ENCODE measurements at places on chromosomes 7 and 10.

DNA sequence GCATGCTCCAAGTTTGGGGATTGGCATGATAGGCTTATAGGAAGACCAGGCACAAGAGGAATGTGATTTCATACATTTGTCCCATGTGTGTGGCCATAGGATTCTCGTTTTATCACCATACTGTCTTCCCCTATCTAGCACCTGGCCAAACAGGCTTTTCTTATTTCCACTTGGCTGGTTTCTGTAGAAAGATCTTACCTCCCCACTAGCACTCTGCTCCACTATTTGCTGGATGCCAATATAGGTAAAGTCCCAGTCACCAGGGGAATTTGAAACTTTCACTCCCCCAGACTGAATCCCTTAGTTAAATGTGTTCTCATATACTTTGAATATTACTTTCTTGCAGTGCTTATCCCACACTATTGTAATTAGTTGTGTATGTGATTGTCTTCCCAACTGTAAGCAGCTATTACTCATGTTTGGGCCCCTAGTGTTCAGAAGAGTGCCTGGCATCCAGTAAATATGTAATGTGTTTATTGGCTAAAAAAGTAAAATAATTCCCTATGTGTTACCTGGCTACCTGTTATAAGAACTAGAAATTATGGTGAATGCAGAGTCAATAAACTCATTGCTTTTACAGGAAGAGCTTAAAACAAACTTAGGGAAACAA, 109.0 kb downstream of the LRMDA start:
- no peak for DNase-seq

GRCh38 chr7:134431815-134432214, 27.1 kb downstream of the AKR1B1 start:
- DNase-seq, result no peak

- no peak for DNase-seq
These were observed 10.9 kb upstream of the RBP3 start for GRCh38 chr10:47337310-47337709.

GRCh38 chr10:74058658-74059057, 60.7 kb downstream of the VCL start:
- no peak for DNase-seq

DNA sequence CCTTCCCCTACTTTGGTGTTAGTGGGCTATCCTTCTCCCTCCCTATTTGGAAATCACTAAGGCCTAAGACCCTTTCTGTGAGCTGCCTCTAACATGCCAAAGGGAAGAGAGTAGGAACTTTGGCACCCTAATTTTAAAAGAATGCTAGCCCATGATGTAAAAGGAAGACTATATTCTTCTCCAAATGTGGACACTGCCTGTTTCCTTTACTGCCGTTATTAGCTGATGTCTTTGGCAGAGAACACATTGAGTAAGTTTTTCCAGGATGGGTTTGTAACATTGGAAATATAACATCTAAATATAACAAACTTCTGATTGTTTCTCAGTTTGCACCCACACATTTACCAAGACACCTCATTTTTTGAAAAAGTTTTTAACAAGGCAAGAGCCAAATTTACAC, 56.9 kb upstream of the TNKS2 start:
- no peak for DNase-seq

GRCh38 chr10:124627866-124628675, 116.1 kb downstream of the FAM53B start:
- DNase-seq, result no peak

- no peak for DNase-seq
These were observed 73.6 kb downstream of the RHOBTB1 start for GRCh38 chr10:60870416-60870728.

GRCh38 chr7:26500749-26501352, 209.2 kb downstream of the SNX10 start:
- no peak for DNase-seq

DNA sequence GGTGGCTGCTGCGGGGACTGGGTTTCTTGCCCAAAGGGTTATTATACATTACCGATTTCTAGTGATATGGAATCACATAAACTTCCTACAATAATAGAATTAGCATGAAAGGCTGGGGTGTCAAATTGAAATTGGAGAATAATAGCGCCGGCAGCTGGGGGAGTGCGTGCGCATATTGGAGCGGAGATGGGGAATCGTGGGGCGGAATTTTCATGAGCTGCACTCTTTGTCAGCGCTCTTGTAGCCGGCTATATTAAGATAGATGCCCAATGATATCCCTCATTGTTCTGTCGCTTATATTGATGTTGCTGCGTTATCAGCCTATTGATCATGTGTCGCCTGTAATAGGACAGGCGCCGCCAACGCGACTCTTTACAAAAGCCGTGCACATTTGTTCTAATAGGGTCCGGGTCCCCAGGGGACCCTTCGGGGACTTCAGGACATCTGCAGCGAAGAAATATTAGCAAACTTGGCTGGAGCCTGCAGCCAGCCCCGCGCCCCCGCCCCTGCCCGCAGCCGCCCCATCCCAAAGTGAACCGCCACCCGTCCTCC, 5.1 kb downstream of the UNCX start:
- no peak for DNase-seq

- DNase-seq, result no peak
These were observed 7.8 kb upstream of the BTRC start for GRCh38 chr10:101346177-101346576.

GRCh38 chr10:76202777-76203176, 771.4 kb downstream of the LRMDA start:
- DNase-seq, result no peak

DNA sequence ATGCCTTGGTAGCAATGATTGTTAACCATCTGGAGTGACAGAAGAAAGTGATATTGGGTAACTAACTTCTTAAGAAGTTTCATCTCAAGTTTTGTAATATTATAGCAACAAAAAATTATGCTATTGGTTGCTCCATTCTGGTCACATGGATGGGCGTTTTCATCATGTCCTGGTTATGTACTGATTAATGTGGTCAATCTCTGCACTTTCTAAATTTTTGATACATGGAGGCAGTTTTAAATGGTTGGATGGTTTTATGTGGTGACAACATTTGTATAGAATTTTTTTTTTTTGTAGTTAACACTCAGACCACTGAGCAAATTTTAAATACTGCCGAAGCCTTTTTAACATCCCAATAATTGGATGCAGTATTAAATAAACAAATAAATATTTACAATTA, 55.2 kb upstream of the CCAR1 start:
- DNase-seq, result no peak

- DNase-seq, result no peak
These were observed 919 bp downstream of the PLA2G12B start for GRCh38 chr10:72953687-72954086.

DNA sequence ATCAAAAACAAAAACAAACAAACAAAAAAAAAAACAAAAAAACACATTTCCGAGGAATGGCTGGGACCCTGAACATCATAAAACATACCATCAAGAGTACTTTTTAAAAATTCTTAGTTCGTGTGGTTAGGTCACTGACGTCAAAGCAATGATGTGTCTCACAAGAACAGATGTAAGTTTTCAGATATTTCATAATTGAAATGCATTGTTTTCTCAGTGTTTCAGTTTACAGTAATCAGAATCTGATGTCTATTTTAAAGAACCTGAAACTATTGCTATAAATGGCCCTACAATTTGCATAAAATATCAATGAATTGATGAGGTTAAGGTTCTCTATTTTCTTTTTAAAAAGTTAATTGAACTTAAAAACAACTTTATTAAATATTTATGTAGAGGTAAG, 103.7 kb upstream of the HGF start:
- no peak for DNase-seq

DNA sequence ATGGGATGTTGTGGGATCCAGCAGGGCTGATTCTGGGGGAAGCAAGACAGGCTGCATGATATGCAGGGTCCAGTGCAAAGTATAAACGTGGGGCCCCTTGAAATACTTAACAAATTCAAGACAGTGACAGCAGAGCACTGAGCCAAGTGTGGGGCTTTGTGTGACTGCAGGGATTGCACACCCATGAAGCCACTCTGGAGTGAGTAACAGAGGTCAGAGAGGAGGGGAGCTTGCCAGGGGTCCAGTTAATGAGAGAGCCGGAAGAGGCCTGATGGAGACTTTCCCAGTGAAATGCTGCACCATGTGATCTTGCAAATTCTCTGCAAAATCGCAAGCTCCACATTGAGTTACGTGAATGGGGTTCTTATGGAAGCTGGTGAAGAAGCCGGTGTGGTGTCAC, 5.6 kb downstream of the NPVF start:
- no peak for DNase-seq

- DNase-seq, result no peak
These were observed 114.1 kb downstream of the VIPR2 start for GRCh38 chr7:159030490-159031134.

GRCh38 chr10:1006573-1006972, 18.3 kb downstream of the GTPBP4 start:
- no peak for DNase-seq

DNA sequence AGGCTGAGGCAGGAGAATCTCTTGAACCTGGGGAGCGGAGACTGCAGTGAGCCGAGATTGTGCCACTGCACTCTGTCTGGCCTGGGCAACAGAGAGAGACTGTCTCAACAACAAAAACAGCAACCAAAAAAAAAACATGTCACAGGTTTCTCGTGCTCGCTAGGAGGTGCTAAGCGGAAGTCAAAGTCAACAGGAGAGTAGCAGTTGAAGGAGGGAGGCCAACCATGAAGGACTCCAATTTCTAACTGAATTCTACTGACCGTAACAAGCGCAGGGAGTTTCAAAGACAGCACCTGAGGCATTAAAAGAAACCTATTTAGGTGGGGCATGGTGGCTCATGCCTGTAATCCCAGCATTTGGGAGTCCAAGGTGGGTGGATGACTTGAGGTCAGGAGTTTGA, 19.4 kb downstream of the KIN start:
- DNase-seq, result no peak

DNA sequence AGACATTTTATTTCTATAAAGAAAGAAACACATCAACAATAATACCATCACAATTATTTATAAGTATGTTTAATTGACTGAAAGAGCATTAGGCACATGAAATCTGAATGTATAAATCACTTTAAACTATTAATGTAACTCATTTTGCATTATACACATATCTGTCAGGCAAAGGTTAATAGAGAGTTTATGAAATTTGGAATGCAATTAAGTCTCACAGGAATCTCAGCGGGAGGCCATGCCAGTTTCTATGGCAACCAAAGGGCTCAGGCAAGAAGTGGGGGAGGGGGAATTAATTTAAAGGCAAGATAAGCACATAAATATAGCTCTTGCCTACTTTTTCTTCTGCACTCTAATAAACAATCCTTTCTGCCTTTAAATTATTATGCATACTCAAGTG, 152.6 kb downstream of the SLC16A9 start:
- no peak for DNase-seq

DNA sequence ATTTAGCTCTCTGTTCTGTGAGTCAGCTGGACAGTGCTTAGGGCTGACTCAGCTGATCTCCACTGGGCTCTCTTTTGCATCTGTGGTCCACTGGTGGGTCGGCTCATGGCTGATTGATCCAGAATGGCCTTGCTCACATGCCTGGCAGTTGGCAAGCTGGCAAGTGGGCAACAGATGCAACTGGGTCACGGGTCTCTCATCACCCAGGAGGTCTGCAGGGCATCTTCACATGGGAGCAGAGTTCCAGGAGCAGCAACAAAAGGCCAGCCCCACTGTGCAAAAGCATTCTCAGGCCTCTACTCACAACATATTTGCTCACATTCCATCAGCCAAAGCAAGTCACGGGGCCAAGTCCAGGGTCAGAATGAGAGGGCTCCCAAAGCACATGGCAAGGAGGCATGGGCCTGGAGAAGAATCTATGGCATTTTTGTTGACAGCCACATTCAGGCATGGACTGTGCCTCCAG, 98.8 kb downstream of the OAT start:
- DNase-seq, result no peak

DNA sequence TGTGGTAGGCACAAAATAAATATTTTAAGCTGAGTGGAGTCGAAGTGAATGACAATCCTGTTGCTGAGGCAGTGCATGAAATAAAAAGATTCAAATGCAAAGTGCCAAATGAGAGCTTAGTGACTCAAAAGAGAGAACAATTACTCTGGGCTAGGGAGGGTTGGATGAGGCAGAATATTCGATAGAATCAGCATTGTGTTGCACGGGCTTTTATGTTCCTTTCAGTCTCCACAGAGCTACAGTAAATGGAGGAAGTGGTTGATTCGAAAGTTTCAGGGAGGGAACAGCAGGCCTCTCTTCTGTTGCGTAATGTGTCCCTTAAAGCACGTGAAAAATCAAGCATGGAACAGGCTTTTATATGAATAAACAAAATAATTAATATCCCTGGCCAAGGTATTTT, 599.3 kb upstream of the CELF2 start:
- no peak for DNase-seq

GRCh38 chr10:86730227-86730626, 26.2 kb upstream of the BMPR1A start:
- DNase-seq, result no peak

- no peak for DNase-seq
These were observed 25.9 kb upstream of the GOT1 start for GRCh38 chr10:99456207-99456930.

DNA sequence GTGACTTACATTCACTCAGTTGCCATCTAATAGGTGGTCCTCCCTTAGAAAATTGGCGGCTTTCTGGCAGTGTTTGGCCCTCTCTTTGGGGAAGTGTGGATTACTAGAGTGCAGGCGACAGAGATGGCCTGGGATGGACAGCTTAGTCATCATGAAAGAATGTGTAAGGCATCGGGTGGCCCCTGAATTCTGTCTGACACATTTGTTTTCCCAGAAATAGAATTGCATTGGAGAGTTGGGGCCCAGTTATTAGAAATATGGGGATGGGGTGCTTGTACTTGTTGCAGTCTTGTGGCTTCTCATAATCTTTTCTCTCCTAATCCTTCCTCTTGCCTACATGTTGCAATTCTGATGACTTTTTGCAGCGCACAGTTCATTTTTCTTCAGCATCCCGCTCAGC, 13.8 kb downstream of the TCF7L2 start:
- no peak for DNase-seq

All from stimulated activated CD8-positive, alpha-beta memory T cell treated with anti-CD3 and anti-CD28 coated beads, Interleukin-7, amount 100 ng/mL, for 4 hours (primary cell).